HS-27A (cell line): ENCODE measurements at places on chromosomes 5 and 9.

DNA sequence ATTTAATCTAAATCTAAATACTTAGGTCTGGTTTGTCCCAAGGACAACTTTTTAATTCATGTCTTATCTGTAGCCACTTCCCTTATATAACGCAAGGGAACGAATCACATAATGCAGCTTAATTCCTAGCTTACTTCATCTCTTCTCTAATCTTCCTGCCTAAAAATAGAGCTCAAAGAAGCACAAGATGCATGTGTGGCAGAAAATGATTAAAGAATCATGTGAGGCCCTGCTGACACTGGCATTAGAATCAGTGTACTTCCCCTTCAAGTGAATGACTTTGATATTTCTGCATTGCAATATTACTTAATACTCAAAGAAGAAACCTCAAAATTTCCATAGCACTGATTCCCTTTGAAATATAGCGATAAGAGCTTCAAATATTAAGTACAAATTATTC, 317.9 kb upstream of the FTMT start:
- DNase-seq, result no peak

DNA sequence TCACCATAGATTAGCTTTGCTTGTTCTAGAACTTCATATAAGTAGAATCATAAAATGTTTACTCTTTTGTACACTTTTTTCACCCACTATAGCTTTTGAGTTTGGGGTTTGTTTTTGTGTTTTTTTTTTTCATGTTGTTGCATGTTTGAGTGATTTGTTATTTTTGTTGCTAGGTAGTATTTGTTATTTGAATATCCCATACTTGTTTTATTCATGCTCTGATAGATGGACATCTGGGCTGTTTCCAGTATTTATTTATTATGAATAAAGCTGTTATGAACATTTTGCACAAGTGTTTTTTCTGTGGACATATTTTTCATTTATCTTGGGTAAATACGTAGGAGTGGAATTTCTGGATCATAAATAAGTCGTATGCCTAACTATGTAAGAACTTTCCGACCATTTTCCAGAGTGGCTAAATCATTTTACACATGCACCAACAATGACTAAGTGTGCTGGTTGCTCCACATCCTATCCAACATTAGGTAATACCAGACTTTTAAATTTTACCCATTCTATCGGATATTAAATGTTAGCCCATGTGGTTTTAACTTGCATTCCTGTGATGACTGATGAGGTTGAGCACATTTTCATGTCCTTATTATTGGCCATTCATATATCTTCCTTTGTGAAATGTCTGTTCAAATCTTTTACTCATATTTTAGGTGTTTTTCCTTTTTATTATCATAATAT, 69.1 kb upstream of the NR4A3 start:
- DNase-seq, result peak; percentile 15

DNA sequence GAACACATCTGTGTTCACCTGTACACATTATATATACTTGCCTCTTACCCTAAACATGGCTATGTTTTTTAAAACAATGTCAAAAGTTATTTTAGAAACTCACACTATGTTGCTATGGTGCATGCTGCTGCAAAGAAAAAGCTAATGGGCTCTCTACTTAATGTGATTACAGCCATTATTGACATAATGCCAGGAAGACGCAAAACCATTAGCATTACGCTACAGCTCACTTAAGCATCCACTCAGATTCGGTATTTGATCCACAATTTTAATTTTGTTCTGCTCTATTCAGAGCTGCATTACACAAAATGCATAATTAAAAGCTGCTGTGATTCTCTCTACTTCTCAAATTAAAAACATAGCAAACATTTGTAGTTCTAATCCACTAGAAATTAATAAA, 395.2 kb downstream of the BNC2 start:
- DNase-seq, result no peak

DNA sequence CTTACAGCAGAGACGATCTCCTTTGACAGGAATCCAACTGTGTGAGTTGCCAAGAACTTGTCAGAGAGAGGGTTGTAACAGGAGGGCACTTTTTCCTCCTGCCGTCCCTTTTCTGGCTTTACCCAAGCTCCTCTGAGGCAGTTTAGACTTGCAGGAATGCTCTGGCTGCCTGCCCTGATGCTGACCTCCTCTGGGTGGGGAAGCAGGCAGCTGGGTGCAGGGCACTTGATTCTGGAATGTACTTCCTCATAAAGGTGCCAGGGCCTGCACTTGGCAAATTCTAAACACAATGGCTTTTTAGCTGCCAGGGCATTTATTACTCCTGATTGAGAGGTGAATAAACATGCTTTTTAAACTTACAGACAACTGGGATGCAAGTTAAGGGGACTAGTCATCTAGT, 190.4 kb downstream of the EPB41L4A start:
- DNase-seq, result peak; percentile 4
